ENCODE measurements at places on chromosomes 3 and 15.

DNA sequence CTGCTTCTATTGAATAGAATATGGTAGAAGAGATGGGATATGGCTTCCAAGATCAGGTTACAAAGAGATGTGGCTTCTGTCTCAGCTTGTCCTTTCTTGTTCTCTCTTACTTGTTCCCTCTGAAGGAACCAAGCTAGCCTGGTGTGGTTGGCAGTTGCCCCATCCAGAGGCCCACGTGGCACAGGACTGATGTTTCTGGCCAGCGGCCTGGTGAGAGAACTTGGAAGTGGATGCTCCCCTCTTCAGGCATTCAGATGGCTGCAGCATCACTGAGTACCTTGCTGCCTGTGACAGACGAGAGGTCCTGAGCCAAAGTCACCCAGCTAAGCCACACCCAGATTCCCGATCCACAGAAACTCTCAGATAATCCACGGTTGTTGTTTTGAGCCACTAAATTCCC, 183.6 kb downstream of the NSMCE3 start:
- no peak for DNase-seq

- DNase-seq, result no peak
These were observed 169.1 kb downstream of the TPRG1 start for GRCh38 chr3:189340680-189341460.

GRCh38 chr3:38101811-38102443, 35.0 kb downstream of the ACAA1 start:
- peak; percentile 12 for DNase-seq

GRCh38 chr3:61650719-61651410, 89.5 kb downstream of the PTPRG start:
- no peak for DNase-seq

- DNase-seq, result no peak
These were observed 128.3 kb downstream of the LIPC start for GRCh38 chr15:58559904-58560588.

- DNase-seq, result no peak
These were observed 3.9 kb downstream of the NUSAP1 start for GRCh38 chr15:41336549-41336948.

- DNase-seq, result no peak
These were observed 28.9 kb upstream of the BHLHE40 start for GRCh38 chr3:4950351-4950784.

DNA sequence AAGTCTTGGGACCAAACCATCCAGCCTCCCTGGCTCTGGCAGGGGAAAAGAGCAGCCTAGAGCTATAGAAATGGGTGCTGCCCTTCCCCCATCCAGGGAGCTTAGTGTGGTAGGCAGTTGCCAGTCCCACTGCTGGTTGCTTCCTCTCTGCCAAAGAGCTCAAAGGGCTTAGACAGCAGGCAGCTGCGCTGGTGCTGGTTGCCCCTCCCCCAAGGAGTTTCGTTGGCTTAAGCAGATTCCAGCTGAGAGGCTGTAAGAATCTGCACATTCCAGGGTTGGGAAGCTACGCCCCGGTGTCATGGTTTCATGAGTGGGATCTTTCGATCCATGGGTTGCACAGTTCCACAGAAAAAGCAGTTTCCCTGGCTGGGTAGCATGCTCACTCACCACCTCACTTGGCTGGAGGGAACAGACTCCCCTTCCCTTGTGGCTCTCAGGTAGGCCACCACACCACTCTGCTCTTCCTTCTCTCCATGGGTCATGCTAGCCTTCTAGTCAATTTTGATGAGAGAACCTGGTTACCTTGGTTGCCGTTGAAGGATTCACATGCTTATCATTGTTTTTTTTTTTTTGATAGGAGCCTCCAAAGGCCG, 195.1 kb downstream of the EPHA6 start:
- DNase-seq, result no peak

GRCh38 chr15:57866149-57866736, 159.7 kb downstream of the POLR2M start:
- no peak for DNase-seq

GRCh38 chr3:107117922-107118536, 259.2 kb upstream of the CCDC54 start:
- peak; percentile 75 for DNase-seq

DNA sequence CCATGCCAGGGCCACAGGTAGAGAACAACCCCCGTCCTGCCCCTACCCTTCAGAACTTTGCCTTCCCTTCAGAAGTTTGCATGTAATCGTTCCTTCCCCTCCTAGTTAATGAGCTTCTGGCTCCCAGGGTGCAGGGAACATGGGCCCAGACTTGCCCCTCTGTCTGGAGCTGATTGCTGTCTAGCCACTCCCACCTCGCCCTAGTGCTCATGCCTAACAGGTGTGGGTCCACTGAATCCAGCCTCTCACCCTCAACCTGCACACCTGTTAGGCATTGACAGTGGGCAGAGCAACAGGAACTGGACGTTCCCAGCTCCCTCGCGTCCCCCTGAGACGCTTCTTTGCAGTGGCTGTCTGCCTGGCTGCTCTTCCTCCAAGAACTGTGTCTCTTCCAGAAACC, 40.3 kb downstream of the WNT5A start:
- no peak for DNase-seq

GRCh38 chr3:161940621-161940965, 444.0 kb downstream of the OTOL1 start:
- no peak for DNase-seq

GRCh38 chr3:136343873-136344555, 93.9 kb downstream of the PCCB start:
- peak; percentile 57 for DNase-seq

DNA sequence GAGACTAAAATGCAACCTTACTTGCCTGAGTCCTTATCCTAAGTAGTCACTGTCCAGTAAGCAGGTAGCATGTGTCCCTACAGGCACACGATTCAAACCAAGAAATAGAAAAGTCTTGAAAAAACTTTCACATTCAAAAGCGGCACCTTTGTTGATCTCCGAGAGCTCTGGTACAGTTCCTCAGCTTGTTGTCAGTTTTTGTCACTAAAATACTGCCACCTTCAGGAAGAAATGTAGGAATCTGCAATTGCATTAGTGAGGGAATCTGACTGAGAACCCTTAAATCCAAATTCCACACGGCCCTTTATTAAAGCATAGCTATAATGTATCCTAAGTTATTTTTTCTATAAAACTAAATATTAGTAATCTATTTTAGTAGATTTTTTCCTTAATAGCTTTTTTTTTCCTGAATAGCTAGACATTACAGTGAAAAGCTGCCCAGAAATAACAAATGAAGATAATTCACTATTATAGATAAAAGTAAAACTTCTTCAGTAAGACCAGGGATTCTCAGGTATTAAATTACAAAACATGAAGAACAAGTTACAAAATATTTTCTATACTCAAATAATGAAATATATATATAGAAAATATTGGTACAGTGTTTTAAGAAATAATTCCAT, 44.0 kb downstream of the CCDC54 start:
- no peak for DNase-seq

DNA sequence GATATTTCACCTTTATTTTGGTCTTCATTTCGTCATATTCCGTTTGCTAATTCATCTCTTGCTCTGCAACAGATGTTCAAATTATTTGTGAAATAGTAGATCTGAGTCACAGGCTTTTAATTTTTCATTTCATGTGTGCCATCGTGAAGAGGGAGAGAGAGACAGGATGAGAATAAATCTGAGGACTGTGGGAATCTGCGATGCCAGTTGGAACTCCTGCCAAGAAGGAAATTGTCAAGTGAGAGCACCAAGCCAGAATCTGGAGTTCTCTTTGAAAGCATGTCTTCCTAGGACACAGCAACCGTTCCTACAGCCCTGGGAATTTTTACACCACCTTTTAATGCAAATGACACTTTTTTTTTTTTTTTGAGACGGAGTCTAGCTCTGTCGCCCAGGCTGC, 48.8 kb downstream of the NSMCE3 start:
- DNase-seq, result no peak

- DNase-seq, result no peak
These were observed 4.2 kb downstream of the PTPRG start for GRCh38 chr3:61565569-61565968.
